Adipocyte (in vitro differentiated cells): ENCODE measurements at places on chromosomes 1 and 21.

GRCh38 chr1:154972517-154973343 is 1.8 kb upstream of the CKS1B start:
- peak; percentile 92 for DNase-seq

DNA sequence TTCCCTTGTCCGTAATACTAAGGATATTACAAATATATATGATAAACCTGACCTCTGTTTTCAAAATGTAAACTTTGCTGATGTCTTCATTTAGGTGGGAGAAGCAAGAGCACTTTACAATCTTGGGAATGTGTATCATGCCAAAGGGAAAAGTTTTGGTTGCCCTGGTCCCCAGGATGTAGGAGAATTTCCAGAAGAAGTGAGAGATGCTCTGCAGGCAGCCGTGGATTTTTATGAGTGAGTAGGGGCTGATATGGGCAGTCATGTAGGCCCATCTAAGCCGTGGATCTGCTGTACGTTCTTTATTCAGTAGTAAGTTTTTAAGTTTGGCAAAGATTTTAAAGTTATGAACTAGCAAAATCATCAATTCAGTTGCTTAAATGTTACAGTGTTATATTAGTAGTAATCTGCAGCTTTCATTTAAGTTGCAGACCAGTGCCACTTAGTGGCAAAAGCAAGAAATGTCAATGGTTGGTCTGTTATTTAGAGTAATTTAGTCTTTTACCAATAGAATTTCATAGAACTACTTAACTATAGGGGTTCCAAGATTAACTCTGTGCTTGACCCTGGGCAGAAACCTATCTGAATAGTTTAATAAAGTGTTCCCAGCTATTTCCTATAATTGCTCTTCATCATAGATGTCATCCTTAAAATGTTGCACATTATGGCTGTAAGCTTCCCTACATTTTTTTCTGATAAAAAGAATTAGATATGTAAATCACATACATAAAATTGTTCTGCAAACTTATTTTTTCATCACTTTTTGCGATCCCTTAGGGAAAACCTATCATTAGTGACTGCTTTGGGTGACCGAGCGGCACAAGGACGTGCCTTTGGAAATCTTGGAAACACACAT is 21.3 kb downstream of the GPSM2 start:
- DNase-seq: peak; percentile 88

- DNase-seq: peak; percentile 58
Measured at GRCh38 chr1:24463776-24464735, 38.6 kb upstream of the RCAN3 start.

GRCh38 chr1:205204552-205204951 is 7.0 kb downstream of the DSTYK start:
- DNase-seq: peak; percentile 27

- no peak for DNase-seq
Measured at GRCh38 chr1:40640314-40641076, 25.0 kb downstream of the RIMS3 start.

DNA sequence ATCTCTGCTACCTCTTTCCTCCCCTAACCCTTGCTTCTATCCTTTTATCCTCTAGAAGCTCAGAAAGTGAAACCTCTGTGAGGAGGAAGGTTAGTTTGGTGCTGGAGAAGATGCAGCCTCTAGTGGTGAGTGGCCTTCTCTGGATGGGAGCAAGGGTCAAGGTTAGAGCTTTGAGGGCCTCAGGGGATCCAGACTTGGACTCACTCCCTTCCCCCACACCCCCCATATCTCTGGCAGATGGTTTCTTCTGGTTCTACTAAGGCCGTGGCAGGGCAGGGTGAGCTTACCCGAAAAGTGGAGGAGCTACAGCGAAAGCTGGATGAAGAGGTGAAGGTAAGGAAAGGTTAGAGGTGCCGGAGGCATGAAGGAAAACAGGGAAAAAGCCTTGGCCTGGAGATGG is 9.2 kb downstream of the CGN start:
- DNase-seq: no peak

DNA sequence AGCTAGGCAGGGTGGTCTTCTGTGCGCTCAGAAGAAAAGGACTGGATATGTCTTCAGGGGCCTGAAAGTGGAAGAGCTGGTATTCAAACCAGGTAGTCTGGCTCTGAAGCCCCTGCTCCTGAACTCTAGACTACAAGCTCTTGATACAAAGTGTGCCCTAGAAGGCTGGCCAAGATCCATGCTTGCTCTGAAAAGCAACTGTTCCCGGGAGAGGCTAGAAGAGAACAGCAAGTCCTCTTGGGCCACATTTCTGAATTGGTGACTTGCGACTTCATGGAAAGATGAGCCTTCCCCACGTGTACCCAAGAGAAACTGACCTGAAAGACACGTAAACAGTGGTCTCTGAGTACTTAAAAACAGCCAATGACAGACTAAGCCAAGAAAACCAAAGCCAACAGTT is 123.3 kb upstream of the GRIK3 start:
- no peak for DNase-seq

GRCh38 chr1:7047866-7048265 is 262.6 kb downstream of the CAMTA1 start:
- no peak for DNase-seq

GRCh38 chr21:45302082-45303061 is 14.7 kb upstream of the POFUT2 start:
- DNase-seq: no peak

GRCh38 chr1:182884872-182885271 is 45.7 kb downstream of the DHX9 start:
- DNase-seq: no peak

DNA sequence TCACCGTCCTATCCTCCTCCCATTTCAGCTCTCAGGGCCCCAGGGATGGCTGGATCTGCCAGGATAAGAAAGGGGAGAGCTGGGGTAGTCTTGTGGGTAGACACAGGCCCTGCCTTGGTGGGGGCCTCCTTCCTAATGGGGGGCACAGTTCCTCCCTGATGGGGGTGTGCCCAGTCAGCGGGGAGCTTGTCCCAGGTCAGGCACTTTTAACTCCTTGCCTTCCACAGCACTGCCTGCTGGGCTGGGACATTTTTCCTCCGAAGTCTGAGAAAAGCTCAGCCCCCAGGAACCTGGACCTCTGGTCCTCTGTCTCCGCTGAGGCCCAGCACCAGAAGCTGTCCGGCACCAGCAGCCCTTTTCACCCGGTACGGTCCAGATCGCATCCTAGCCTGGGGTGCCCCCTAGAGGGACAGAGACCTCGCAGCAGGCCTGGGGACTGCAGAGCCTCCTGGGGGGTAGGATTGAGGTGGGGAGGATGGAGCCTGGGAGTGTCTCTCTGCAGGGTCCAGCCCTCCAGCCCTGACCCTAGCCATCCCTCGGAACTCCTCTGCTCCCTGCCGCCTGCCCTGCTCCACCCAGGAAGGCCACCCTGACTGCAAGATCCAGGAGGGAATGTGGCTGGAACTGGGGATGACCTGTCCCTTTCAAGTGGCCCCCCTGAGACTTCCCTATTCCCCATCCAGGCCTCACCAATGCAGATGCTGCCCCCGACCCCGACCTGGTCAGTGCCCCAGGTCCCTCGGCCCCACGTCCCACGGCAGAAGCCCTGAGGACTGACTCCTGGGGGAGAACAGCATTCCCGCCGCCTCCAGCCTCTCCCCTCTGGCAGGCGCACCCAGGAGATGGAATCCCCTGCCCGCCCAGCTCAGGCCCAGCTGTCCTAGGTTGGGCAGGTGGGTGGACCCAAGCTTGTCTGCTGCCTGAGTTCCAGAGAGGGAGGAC is 12.0 kb downstream of the MIIP start:
- peak; percentile 40 for DNase-seq

DNA sequence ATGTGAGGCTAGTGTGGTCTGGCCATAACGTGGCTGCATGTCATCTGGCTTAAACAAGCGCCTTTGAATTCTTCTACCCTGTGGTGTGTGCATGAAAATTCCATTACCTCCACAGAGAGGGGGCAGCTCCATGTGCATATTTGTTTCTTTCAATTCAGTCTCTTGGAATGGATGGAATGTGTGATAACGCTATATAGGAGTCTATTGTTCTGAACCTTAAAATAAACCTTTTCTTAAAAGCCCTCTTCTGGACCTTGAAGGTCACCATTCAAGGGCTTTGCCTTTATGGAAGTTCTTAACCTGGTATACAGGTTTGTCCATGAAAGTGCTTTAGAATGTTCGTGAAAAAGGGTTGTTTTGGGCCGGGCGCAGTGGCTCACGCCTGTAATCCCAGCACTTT is 118.2 kb upstream of the ADGRL2 start:
- DNase-seq: no peak

DNA sequence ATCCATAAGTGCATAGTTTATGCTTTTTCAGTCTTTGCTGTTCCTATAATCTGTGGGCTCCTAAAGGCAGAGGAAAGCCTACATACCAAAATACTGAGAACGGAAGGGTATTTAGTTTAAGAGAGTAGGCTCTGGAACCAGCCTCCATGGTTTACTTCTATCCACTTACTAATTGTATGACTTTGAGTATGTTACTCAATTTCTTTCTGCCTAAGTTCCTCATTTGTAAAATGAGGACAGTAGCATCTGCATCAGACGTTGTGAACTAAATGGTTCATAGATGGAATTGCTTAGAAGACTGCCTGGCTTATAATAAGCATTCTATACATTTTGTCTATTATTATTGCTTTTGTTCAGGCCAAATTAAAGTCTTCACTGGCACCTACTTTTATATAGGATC is 111.0 kb downstream of the NTNG1 start:
- DNase-seq: no peak

DNA sequence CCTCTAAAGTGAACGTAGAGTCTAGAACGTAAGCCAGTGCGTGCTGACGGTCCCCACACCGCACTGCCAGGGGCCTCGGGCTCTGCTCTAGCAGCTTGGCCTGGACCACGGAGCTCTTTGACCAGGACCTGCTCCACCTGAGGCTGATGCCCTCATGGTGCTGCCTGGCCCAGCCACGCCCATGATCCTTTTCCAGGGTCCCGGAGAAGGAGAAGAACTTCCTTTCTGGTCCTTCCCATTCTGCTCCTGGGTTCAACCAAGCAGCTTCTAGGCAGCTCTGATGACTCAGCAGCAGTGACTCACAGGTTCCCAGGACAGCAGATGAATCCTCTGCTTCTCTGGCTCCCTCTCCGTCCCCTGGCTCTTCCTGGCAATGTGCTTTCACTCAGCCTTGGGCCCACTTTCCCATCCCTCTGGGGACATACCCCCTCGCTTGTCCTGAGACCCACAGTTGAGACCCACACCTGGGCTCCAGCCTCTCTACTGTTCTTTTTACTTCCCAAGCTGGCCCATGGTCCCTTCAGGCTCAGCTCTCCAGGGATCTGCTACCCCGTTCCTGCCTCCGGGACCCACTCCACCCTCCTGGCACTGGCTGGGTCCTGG is 246.3 kb upstream of the RAB4A start:
- peak; percentile 75 for DNase-seq

DNA sequence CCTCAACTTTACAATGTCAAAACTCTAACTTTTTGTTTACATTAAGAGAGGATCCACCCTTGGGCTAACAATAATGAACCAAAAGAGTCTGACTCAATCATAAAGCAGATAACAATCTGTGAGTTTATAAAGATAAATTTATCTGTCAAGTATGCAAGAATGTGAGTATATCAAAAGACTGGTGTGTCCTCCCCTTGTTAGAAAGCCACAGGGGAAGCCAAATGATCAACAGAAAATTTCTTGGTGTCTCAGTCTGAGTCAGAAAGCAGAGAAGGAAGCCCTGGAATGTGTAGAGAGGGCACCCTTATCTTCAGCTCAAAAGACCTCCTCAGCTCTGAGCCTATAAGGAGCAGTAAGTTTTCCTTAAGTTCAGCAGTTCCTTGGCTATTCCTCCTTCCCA is 13.9 kb upstream of the PDIK1L start:
- peak; percentile 28 for DNase-seq

DNA sequence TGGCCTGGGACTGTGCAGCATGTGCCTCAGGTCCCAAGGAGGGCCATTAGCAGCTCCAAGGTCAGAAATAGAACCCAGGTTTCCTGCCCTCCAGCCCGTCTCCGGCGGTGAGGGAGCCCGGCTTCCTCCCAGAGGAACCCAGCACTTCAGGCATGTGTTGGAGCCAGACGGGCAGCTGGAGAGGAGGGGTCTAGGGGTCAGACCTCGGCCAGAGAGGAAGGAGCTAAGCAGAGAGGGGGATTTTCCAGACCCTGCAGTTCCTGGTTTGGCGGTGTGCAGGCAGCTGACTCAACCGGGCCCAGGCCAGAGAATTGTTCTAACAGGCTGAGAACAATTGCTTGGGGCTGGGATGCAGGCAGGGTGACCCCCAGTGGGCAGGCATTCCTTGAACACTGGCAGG is 37.1 kb downstream of the HSPG2 start:
- no peak for DNase-seq

DNA sequence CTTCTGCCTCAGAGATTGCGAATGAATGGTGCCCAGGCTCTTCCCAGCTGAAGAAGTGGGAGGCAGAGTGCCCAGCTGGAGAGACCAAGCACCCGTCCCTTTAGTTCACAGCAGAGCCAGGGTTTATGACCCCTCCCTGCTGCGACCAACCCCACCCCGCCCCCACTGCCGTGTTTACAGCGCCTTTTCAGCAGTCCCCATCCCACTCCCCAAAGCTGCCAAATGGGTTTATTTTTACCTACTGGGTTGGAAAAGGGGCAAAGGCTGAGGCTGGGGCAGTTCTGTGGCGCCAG is 23.6 kb downstream of the DYRK3 start:
- DNase-seq: no peak
